Stimulated activated naive CD4-positive, alpha-beta T cell treated with Interleukin-2 at 50 U/mL for 16 hours (primary cell): ENCODE measurements at places on chromosomes 7 and 10.
A peak's percentile ranks its signal among the peaks of the same experiment; 100 is the strongest.

GRCh38 chr7:4331711-4332110, 350.4 kb upstream of the FOXK1 start:
- no peak for DNase-seq

DNA sequence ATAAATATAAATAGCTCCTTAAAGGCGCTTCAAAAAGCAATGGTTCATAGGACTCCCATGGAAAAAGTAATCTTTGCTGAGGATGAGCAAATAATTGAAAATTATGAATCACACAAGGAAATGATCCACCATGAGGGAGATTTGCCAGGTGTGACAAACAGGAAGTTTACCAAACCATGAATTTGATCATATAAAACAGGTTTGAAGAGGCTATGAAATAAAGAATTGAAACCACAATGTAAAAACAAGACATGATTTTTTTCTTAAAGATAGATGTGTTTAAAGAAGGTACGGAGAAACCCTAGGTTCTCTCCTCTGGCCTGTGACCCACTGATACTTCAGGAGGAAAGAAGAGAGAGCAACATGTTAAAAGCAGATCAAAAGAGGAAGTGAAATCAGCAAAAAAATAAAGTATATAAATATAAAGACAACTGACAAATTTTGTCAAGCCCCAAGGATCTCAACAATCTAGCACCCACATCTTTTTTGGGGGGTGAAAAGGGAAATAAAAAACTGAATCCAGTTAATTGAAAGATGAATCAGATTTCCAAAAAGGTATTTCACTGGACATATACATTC, 111.3 kb upstream of the ASAH2 start:
- no peak for DNase-seq

DNA sequence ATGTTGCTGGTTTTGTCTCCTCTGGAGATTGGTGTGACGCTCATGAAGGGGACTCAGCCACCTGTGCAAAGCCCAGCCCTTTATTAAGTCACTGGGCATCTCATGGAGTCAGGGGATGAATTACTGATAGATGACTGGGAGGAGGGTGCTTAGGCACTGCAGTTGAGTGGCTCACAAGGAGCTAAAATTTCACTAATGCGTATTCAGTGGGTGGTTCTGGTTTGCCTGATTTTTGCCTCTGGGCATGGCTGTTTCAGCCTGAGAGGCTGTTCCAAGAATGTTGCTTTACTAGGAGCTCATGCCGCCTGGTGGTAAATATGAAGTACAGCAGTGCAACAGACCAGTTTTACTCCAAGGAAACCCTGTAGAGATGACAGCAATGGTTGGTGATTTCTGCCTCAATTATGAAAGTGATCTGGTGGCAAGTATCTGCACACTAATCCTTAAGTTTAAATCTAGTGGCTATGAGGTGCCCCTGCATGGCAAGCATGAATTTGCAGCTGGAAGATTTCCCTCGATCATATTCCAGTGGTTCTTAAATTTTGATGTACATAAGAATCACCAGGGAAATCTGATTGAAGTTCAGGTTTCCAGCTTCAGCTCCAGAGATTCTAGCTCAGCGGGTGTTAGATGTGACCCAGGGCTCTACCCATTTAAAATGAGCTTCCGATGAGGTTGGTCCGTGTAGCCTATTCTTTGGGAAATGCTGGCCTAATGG, 19.9 kb downstream of the ACTA2 start:
- peak; percentile 7 for DNase-seq

DNA sequence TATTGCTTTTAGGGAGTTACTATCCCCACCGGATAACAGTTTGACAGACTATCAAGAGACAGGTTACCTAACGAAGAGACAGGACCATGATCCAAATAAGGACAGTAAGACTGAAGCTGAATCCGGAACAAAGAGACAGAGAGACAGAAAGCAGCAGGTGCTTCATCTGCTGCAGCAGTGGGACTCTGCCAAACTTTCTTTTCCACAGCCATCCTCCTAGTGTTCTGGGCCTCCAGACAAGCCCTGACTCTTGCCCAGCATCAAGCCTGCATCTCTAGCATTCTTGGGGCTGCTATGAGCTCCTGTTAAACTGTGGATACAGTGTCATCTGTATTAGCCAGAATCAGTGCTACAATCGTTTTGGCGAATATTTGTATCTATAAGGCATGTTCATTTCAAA, 761.7 kb downstream of the GRID1 start:
- DNase-seq, result no peak

- DNase-seq, result no peak
These were observed 676.4 kb upstream of the NRP1 start for GRCh38 chr10:34010891-34011290.

DNA sequence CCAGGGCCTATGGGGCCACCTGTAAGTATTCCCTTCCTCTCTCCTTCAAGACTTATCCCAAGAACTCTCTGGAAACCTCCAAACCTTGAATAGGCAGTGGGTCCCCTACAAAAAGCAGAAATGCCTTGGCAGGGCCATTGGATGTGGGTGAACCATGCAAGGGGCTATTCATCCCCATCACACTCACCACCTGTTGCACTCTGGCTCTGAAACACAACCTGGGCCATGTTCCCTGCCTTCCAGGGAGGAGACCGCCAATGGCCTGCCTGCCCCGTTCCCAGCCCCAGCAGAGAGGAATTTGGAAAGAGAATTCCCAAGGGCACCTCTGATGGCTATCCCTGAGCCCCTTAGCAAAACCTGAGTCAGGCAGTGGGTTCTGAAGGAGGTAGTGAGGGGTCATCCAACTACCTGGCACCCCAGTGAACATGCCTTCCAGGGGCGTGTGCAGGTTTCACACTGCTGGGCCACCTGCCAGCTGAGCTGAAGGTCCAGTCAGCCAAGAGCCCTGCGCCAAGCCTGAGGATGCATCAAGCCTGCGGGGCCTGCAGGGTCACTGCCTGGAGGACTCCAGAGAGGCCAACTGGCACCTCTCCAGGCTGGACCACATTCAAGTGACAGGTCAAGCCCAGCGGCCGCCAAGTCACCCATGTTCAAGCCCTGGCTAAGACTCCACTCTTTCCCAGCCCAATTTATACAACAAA, 101.3 kb downstream of the COL13A1 start:
- no peak for DNase-seq

- no peak for DNase-seq
These were observed 184.3 kb downstream of the ADRA2A start for GRCh38 chr10:111261081-111261615.

DNA sequence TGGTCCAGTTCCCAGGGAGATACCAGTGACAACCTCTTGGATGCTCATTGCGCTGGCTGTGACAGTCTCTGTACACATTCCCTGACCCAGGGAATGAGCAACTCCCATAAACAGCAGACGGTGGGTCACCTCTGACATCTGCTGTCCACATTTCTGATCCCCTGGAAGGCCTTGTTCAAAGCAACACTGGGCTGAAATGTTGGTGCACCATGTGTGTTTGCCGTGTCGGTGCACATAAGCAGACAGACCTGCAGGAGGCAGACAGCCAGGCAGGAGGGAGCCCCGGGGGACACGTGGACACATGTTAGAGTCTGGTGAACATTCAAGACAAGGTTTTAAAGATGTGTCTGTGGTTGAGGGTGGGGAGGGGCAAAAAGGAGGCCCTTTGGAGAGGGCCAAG, 254.9 kb downstream of the PLXNA4 start:
- DNase-seq, result no peak

- DNase-seq, result no peak
These were observed 424.4 kb downstream of the SORCS1 start for GRCh38 chr10:106740071-106740470.

DNA sequence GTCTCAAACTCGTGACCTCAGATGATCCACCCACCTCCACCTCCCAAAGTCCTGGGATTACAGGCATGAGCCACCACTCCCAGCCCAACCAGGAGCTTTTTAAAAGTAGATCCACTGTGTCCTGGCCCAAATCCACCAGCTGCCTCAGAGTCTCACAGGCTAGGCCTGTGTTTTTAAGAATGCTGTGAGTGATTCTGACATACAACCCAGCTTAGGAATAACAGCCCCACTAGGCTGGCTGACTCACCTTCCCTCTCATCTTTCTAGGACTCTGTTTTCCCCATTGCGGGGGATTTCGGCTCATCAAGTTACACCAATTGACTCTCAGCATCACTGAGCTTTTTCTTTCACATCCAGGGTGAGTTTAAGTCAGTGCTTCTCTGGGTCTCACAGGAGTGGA, 207.6 kb downstream of the SKIDA1 start:
- no peak for DNase-seq

GRCh38 chr10:21083861-21084260, 186.8 kb upstream of the NEBL start:
- DNase-seq, result no peak
